Fibroblast of villous mesenchyme (primary cell): ENCODE measurements at places on chromosomes 5 and 9.
A peak's percentile ranks its signal among the peaks of the same experiment; 100 is the strongest.

DNA sequence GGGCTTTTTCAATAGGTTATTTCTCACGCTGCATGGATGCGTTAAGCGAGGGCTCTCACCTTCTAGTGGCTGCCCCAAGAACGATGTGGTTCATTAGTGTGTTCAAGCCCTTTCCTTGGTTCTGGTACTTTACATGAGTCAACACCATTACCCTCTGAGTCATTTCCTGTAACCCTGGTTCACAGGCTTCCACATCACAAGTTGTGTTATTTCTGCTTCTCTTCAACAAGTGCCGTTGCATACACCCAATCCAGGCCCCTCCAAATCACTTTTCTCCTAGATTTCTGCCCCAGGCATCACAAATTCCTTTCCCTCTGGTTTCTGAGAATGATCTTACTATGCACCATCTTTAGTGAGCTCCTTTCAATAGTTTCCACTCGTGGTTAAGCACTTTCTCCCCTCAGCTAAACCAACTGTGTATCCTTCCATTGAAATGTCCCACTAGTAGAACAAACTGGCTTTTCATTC is 69.5 kb upstream of the RAD23B start:
- DNase-seq: peak; percentile 95

DNA sequence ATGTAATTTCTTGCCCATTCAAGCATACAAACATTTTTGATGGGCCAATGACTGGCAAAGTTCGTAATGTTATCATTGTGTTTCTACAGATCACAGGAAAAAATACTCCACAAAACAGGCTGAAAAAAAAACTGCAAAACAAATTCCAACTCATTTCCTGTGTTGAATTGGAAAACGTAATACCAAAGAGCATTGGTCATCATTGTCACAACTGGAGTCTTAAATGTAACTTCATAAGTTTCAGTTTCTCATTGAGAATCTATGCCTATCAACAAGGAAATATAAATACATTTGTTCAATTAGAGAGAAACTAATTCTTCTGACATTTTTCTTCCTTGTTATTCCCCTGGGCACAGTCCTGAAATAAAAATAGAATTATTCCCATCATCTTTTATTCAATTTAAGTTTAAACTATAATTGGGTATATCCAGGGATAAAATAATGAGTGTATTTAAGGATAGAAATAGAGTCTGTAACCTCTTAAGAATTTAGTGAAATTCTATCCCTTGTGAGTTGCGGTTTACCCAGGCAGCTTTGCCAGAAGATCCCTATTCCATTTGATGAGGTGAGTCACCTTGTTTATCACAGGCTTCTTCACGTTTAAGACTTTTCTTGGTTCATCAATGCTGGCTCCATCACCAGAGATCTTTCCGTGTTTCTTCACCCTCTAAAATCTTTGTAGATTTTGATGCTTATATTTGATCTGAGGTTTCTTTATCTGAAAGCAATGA is 112.7 kb upstream of the ITGA1 start:
- peak; percentile 75 for DNase-seq

GRCh38 chr9:27829621-27830020 is 256.3 kb upstream of the C9orf72 start:
- DNase-seq: no peak

DNA sequence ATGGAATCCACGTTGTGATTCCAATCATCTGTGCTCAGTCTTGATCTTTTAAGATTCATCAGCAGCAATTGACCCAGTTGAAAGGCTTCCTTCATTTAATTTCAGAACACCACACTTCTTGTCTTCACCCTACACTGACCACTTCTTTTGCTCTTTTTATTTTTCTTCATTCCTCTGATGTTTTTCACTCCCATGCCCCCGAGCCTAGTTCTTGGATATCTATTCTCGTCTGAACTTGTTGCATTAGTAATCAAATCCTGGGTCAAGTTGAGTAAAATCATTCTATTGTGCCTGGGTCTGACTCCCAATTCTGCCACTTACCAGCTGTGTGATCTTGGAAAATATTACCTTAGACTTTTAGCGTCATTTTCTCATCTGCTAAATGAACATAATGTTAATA is 356.5 kb downstream of the CDH12 start:
- no peak for DNase-seq

DNA sequence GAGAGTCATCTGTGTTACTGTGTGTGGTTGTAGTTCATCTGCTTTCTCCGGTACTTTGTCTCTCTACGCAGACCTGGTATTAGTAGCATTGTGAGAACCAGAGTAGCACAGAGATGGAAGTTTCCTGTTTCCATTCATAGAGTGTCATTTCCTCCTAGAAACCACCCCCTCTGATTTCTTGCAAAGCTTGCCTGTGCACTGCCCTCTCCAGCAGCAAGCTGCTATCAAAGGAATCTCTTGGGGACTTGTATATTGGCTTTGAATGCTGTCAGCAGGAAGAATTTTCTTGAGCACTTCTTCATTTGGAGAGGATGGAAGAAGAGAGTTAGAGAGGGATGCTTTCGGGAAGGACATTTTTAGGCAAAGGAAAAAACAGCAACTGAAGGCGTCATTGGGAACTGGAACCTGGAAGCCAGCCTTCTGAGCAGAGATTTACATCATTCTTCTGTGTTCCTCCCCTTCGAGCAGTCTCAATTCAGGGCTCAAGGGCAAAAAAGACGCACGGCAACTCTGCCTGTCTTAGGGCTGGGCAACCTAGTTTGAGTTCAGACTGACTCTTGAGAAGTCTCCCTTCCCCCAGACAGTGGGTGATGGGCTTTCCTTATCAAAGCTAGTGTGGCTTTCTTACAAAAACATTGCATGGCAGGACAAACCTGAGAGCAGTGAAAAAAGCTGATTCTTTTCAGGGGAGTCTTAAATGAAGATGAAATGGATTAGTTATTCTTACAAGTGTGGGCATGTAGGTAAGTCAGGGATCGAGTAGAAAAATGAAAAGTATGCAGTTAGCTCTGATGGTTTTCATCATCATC is 226.3 kb downstream of the AOPEP start:
- DNase-seq: peak; percentile 49
